ENCODE measurements at places on chromosomes 3 and 15.
A peak's percentile ranks its signal among the peaks of the same experiment; 100 is the strongest.

DNA sequence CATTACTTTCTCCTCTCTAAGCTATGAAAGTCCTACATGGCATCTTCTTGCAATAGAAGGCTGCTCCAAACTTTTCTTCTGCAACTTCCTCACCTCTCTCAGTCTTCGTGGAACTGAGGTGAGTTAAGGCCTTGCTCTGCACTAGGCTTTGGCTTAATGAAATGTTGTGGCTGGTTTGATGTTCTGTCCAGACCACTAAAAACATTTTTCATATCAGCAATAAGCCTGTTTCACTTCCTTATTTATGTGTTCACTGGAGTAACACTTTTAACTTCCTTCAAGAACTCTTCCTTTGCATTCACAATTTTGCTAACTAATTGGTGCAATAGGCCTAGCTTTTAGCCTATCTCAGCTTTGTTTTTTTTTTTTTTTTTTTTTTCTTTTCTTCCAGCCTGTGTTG, 335.3 kb upstream of the NECTIN3 start:
- DNase-seq: no peak

- no peak for DNase-seq
These were observed 8.3 kb downstream of the SLC9A9 start for GRCh38 chr3:143839980-143840379.

GRCh38 chr3:32632533-32633265, 52.3 kb upstream of the CNOT10 start:
- peak; percentile 31 for DNase-seq

GRCh38 chr15:74569731-74570070, 28.7 kb downstream of the ARID3B start:
- no peak for DNase-seq

- DNase-seq: no peak
These were observed 217.8 kb downstream of the UACA start for GRCh38 chr15:70545526-70545925.

DNA sequence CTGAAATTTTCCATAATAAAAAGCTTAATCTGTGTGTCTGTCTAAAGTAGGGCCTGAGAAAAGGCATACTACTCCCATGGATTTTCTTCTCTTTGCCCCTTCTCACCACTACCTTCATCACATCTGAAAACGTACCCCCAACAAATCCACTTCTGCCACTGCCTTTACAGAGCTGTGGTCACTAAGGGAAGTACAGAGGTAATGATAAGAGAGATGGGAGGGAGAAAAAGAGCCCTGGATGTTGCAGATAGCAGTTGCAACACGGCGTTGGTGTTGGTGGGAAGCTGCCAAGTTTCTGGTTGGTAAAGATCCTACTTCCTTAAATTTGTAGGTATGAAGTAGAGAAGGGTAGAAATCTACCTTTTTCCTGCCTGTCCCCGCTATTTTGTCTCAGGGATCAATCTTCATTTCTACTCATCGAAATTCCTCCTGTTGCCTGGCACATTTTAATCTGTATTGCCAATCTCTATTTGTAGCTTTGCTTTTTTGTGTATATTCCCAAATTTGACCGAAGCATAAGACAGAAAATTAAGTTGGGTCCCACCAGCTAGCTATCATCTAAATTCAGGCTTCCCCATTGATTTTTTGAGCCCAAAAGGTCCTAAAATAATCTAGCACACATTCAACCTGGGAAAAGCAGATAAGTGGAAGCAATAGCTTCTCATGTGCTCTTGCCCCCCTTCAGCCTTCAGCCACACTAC, 102.9 kb downstream of the TFDP2 start:
- no peak for DNase-seq

DNA sequence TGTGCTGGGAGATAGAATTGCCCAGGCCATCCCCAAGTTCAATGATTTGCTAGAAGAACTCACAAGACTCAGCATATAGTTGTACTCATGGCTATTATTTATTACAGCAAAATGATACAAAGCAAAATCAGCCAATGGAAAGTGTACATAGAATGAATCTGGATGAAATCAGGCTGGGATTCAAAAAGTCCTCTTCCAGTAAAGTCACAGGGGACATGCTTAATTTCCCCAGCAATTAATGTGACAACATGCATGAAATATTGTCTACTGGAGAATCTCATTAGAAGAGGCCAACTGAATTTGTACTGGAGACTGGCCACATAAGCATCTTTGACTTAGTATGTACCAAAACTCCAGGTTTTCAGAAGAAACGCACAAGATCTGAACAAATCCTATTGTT, 1043.1 kb downstream of the NAALADL2 start:
- DNase-seq: no peak

DNA sequence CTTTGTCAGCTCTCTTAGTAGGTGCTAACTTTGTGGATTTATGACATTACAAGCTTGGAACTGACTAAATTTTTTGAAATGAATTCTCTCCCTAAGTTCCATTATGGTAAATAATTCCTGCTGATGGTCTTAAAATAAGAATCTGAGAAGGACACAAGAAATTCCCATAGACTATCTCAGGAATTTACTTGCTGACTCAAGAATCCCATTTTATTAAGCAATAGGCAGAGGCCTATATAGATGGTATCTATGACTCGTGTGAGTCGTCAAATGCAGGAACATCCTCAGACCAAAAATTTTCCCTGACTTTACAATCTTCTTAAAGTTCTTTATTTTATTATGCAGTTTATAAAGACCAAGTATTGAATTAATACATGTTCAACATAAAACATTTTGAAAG, 30.7 kb upstream of the CBLB start:
- DNase-seq: peak; percentile 90

GRCh38 chr15:56816781-56817180, 83.5 kb upstream of the ZNF280D start:
- no peak for DNase-seq

DNA sequence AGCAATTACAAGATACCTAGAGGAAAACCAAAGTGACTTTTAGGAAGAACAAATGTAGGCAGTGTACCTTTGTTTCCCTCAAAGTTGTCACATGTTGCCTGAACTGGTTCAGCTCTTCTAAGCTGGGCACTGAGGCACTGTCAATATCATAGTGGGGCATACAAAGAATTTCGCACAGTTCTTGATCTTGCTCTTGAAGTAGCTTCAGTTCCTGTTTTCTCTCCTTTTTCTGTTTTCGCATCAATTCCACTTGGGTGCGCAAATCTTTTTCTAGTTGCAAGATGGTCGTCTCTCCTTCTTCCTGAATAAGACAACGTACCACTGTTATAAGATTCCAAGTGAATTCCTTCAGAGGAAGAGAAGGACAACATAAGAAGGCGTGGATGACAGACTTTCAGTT, 12.7 kb downstream of the PRC1 start:
- no peak for DNase-seq

GRCh38 chr3:8077126-8077525, 424.5 kb upstream of the LMCD1 start:
- no peak for DNase-seq

DNA sequence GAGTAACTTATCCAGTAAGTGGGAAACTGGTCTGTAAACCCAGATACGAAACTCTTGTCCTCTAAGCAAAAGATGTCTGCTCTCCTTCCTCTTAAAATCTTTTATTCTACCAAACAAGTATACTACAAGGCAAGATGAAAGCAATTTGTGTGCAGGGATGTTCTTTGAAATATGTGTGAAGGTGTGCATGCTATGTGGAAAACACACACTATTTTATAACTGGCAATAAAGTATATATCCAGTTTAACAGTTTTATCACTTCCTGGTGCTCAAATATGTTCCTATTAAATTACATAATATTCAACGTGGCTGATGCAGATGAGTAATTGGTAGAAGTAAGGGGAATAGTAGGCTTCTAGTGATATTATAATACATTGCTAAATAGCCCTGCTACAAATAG, 566.5 kb downstream of the ROBO2 start:
- DNase-seq: no peak

DNA sequence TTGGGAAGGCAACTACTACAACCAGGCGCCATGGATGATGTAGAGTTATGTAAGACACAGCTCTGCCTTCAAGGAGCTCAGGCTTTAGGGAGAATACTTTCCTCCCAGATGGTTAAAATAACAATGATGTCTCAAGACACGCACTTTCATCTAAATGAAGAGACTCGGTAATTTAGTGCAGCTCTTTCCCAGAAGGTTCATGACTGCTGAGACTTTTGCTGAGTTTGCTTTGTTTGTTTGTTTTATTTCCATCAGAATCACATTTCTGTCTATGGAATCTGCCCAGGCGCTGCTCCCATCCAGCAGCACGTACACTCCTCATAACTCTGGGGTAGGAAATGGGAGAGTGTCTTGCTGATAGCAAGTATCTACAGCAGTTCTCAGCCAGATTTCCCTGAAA, 33.9 kb upstream of the MEX3B start:
- DNase-seq: peak; percentile 95

GRCh38 chr15:64870353-64870752, 28.6 kb downstream of the PLEKHO2 start:
- DNase-seq: no peak

DNA sequence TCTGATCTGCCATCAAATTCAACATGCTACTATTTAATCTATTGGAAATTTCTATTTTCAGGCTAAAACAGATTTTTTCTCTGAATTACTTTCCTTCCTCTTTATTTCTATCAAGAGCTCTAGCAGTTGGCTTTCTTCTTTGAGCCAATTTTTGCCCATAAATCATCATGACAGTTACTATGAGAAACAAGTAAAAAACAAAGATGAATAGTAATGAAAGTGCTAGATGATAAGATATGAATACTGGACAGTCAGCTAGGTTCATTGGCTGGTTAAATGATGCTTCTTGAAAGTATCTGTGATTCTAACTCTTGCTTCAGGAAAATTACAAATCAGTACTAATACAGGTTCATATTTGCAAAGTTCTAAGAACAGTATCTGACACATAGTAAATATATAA, 38.6 kb upstream of the NANOGP8 start:
- peak; percentile 23 for DNase-seq

DNA sequence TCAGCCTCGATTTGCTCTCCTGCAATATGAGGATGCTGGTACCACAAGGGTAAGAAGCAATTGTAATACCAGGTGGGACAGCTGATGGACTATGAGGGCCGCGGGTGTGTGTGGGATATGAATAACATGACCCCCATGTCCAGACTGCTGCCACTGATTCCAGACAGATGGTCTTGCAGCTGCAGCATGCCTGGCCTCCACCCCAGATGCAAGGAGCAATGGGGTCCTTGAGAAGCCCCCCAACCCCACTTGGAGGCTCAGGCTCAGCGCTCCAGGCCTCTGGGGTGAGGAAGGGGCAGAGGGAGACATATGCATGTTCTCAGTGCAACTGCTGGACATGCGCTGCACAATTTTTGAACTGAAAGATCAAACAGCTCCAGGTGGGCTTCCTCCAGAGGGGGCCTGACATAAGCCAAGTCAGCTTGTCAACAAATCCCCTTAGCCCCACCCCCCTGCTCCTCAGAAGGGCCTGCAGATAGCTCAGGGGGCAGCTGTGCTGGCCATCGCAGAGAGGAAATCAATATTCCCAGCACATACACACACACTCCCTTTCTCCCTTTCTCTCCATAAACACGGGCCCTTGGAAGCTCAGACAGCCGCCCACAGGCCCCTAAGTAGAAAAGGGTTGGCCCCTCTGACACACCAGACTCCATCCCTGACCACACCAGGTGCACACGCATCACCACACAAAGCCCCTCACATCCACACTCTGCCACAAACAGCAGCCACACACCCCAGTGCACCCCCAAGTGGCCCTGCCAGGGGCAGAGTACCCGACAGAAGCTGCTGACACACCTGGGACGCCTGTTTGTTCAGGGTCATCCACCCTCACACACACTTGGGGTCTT, 107.0 kb downstream of the IQSEC1 start:
- DNase-seq: no peak

GRCh38 chr15:94487635-94488034, 256.3 kb downstream of the MCTP2 start:
- DNase-seq: no peak

DNA sequence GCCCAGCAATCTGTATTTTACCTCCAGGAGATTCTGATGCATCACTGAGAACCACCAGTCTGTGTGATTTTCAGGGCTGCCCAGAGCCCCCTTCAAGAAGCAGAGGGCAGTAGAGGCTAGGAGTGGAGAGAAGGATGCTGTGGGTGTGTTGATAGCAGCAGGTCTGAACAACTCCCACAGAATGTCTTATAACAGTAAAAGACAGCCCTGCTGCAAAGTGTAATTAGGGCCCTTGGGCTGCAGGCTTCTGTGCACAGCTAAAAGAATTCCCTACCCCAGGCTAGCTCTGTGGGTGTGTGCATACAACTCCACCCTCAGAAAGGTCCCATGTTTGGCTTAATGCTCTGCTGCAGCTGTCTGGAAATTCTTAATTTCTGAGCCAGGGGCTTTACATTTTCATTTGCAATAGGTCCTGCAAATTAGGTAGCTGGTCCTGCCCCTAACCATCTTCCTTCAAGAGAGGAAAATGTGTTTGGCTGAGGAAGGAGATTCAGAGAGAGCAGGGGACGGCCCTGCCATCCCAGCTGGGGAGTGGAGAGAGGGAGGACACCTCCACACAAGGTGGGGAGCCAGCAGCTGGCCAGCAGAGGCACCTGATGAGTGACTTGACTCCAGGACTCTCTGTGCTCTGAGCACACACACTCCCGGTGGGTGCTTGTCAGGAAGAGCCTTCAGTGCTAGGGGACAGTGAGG, 43.2 kb upstream of the RAB6B start:
- DNase-seq: peak; percentile 51

- DNase-seq: peak; percentile 90
These were observed 68.2 kb upstream of the GSK3B start for GRCh38 chr3:120162400-120162799.

DNA sequence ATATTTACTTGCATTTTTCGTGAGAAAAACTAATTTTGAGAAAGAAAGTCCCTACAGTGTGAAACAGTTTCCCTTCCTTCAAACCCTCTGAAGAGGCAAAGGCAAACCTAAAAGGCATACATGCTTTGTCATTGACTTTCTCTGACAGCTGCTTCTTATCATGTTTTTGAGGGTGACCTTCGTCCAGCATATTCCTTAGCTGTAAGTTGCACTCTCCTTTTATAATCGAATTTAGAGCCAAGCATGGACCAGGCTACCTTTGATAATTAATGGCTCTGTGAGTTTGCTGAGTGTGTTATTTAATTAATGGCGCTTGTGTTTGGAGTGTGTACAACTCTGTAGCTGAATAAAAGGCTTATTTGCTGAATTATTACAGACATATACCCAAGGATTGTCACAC, 684.2 kb upstream of the CFAP20DC start:
- no peak for DNase-seq

- DNase-seq: no peak
These were observed 55.2 kb downstream of the SLC12A6 start for GRCh38 chr15:34282384-34282783.

DNA sequence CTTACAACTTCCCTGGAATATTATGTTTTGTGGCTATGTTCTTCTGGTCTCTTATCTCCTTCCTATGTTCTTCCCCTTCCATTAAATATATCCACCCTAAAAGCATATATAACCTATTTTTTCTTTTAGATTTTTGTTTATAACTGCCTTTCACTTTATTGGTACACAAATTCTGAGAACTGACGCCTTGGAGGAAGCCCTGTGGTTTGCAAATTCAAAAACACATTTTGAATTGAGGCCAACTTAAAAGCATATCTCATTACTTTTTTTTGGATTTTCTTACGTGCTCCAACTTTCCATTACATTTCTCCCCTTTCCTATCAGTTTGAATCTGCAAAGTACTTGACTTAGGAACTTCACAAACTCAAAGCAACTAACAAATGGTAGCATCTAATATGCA, 15.3 kb upstream of the COLQ start:
- no peak for DNase-seq

GRCh38 chr3:98514948-98515347, 7.8 kb downstream of the CLDND1 start:
- DNase-seq: no peak
